ENCODE measurements at places on chromosomes 4 and X.

GRCh38 chr4:142708231-142708630, 137.9 kb downstream of the INPP4B start:
- no peak for DNase-seq

GRCh38 chr4:38747629-38748028, 35.2 kb downstream of the TLR10 start:
- DNase-seq, result no peak

GRCh38 chrX:153538424-153538823, 21.0 kb downstream of the ATP2B3 start:
- DNase-seq, result no peak

GRCh38 chr4:177108708-177109107, 201.0 kb upstream of the NEIL3 start:
- no peak for DNase-seq

DNA sequence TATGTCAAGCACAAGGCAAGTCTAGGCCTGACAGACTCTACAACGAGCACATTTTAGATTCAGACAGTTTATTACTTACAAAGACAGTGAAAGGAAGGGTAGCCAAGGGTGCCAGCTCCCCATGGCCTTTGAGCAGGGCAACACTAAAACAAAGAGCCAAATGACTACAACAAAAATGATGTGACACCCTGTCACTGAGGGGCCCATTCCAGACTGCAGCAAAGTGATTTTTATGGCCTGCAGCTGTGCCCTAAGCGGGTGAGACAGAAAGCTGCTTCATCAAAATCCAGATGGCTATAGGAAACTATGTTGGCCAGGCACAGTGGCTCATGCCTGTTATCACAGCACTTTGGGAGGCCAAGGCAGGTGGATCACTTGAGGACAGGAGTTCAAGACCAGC, 13.4 kb upstream of the RP2 start:
- DNase-seq, result no peak

Data from activated T-helper 1 cell treated with Interleukin-2 at 50 U/mL for 16 hours (primary cell).